Foreskin fibroblast (primary cell): ENCODE measurements at places on chromosomes 16 and 17.

DNA sequence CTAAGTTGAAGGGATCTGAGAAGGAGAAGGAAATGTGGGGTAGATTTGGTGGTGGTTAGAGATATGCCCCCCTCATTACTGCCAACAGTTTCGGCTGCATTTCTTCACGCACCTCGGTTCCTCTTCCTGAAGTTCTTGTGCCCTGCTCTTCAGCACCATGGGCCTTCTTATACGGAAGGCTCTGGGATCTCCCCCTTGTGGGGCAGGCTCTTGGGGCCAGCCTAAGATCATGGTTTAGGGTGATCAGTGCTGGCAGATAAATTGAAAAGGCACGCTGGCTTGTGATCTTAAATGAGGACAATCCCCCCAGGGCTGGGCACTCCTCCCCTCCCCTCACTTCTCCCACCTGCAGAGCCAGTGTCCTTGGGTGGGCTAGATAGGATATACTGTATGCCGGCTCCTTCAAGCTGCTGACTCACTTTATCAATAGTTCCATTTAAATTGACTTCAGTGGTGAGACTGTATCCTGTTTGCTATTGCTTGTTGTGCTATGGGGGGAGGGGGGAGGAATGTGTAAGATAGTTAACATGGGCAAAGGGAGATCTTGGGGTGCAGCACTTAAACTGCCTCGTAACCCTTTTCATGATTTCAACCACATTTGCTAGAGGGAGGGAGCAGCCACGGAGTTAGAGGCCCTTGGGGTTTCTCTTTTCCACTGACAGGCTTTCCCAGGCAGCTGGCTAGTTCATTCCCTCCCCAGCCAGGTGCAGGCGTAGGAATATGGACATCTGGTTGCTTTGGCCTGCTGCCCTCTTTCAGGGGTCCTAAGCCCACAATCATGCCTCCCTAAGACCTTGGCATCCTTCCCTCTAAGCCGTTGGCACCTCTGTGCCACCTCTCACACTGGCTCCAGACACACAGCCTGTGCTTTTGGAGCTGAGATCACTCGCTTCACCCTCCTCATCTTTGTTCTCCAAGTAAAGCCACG lies 28.3 kb downstream of the STH start:
- DNase-seq: no peak

DNA sequence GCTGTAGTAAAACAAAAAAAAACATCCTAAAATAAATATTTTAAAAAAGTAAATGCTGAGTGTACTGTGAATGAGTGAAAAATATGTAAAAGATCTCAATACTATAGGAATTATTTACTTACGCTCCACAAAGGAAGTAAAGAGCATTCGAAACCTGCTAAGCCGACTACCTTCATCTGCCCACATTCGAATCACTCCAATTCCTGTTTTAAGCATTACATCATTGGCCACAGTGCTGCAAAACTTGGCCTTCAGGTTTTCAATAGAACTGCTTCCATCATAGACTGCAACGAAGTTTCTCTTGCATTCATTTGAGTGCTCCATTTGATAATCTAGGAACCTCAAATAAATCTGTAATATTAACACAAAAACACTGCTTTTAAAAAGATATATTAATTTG lies 34.4 kb downstream of the NETO2 start:
- no peak for DNase-seq

- no peak for DNase-seq
These were observed 636 bp upstream of the RAP1GAP2 start for GRCh38 chr17:2795441-2796163.

- peak; percentile 65 for DNase-seq
These were observed 41.9 kb downstream of the ZFHX3 start for GRCh38 chr16:73006026-73006425.

- no peak for DNase-seq
These were observed 8.4 kb downstream of the UBALD2 start for GRCh38 chr17:76273445-76274111.

GRCh38 chr17:3033741-3034577 lies 29.4 kb downstream of the OR1D5 start:
- DNase-seq: no peak

- peak; percentile 23 for DNase-seq
These were observed 4.4 kb downstream of the PDIA2 start for GRCh38 chr16:287298-287811.

GRCh38 chr16:72532906-72533410 lies 361.0 kb upstream of the PMFBP1 start:
- DNase-seq: no peak

GRCh38 chr16:74257061-74257460 lies 39.6 kb upstream of the PSMD7 start:
- DNase-seq: no peak

- no peak for DNase-seq
These were observed 11.5 kb upstream of the ZNF747 start for GRCh38 chr16:30546115-30546514.

DNA sequence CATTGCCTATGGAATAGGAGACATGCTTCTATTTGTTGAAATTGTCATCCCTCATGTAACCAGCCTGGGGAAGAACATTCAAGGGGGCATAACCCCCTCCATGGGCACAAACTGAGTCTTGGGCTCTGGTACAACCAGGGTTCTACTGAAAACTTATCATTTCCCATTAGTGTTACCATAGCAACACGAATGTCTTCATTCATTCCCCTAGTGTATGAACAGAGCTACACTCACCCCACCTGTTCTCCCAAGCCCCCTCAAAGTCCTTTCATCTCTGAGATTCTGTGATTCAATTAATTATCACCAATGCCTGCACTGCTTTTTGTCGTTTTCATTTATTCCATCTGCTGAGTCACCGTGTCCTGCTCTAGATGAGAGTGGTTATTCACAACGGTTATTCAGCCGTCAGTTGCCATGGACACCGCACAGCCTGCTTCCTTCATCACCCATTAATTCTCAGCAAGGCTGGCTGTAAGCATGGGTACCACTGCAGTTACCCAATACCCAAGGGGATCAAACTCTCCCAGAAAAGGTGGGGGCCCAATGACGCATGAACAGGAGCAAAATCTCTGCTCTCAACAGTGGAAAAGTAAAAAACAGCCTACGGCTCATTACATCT lies 1.6 kb upstream of the GAST start:
- peak; percentile 63 for DNase-seq

DNA sequence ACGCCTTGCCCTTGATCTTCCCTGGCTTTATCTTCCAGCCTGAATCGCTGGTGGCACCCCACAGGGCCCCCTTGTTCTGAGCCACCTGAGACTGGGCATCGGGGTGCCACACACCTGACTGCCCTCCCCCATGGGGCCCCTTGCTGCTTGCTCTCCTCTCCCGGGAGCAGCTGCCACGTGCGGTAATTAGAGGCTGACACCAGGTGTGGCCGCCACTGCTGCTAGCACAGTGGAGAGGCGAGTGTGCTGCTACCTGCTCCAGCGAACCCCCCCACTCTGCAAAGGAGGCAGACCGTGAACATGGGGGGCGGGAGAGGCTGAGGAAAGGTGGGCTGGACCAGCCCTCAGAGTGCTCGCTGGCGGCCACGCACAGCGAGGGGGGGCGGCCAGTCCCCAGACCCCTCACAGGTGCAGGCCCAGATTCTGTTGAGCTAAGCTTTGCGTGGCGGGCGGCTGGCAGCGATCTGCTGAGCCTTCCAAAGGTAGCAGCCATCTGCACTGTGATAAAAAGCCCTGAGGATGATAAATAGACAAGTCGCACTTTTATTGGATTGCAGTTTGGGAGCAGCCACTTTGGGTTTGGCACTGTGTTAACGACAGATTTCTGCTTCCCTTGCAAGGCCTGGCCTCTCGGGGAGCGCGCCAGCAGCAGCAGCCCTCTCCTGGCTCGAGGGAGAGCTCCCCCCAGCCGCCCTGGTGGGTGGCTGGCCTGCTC lies 167.9 kb upstream of the GSE1 start:
- DNase-seq: no peak

DNA sequence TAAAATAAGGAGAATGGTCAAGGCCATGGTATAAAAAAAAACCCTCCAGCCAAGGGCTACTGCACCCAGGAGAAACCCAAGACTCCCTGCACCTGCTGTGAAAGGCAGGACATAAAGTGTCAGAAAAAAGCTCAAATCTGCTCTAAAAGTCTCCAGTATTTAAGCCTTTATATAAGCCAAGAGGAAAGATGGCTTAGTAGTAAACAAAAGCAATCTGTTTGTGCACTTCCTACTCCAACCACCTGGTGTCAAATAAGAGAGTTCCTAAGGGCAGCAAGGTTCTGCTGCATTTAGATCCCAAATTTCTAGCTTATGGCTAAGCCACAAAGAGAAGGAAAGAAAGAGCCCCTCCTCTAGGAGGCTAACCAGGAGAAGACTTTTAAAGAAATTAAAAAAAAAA lies 20.6 kb downstream of the ACSM1 start:
- no peak for DNase-seq

- DNase-seq: no peak
These were observed 24.6 kb downstream of the COPRS start for GRCh38 chr17:31834448-31834847.

GRCh38 chr16:54696522-54696921 lies 234.1 kb upstream of the IRX5 start:
- no peak for DNase-seq

DNA sequence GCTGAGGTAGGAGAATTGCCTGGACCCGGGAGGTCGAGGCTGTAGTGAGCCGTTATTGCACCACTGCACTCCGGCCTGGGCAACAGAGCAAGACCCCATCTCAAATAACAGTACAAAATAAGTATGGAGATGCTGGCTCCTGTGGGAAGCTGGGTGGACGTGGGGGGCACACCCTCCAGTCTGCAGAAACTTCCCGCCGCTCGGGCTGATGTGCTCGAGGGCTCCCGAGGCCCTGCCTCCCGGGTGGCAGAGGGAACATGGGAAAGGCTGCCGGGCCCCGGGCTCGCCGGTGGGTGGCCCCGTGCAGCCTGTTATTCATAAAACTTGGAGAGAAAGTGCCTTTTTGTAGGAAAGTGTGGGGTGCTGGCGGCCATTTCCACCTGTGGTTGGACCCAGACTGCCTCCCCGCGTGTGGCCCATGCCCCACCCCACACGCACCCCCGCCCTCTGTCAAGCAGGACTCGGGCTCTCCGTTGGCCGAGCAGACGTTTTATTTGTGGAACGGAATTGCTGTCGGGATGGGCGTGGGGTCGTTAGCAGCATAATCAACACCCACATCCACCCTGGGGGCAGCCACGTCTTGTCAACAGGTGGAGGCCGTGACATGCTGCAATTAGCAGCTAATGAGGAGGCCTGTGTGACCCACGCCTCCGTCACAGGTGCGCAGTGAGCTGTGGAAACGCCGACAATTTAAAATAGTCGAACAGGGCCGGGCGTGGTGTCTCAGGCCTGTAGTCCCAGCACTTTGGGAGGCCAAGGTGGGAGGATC lies 7.4 kb upstream of the CIAO3 start:
- no peak for DNase-seq

DNA sequence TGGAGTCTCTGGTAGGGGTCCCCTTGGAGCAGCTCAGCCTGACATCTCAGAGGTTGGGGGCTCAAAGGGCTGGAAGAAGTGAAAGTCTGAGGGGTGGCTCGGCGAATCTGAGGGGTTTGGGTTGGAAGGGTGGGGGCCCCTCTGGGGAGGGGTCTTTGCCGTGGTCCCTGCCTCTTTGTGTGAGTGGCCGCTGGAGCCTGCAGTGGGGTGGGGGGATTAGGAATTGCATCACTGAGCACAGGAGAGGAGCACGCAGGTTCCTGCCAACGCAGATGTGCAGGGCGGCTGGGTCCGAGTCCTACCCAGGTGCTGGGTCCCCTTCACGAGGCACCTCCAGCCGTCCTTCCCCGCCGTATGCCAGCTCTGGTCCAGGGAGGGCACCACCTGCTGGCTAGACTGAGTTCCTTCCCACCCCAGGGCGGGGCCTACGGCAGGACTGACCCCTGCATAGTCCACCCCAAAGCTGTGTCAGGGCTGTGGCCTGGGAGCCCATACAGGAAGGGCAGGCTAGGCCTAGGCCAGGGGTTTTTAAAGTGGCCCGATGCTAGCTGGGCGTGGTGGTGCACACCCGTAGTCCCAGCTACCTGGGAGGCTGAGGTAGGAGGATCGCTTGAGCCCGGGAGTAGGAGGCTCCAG lies 9.9 kb downstream of the FMNL1 start:
- no peak for DNase-seq

- no peak for DNase-seq
These were observed 11.4 kb downstream of the CNP start for GRCh38 chr17:41977991-41978390.

DNA sequence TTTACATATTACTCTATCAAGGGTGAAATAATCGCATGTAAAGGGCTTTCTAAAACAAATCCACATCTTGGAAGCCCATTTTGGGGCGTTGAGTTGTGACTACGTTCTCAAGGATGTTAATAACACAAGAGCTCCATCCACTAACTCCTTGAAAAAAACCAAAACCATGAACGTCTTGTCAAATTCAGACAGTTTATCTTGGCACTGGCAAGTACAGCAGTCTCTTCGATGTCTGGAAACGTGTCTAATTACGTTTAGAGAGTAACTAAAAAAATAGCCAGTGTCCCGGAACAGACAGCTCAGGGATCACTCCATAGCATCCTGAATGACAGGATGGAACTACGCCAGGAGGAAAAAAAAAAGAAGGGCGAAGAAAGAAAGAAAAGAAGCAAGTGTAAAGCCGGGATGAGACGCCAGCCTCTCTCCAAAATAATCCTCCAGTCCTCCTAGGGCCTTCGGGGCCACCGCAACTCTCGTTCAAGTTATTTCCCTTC lies 954 bp downstream of the MYO1D start:
- no peak for DNase-seq

- no peak for DNase-seq
These were observed 9.2 kb downstream of the SEZ6 start for GRCh38 chr17:28996554-28997096.

DNA sequence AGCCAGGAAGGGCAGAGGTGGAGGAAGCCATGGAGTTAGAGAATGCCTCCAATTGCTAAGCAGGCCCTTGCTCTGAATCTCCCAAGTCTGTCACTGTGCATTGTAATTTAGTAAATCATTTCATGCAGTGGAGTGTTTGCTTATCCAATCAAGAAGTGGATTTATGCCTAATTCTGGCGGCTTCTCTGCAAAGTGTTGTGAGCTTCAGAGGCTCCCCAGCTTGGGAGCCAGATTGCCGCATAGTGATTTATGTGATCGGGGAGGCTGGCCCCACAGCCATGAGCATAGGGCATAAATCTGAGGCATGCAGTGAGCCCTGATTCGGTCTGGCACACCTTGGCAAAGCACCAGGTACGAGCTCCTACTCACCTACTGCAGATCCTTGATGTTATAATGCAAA lies 520.8 kb downstream of the HS3ST4 start:
- no peak for DNase-seq

DNA sequence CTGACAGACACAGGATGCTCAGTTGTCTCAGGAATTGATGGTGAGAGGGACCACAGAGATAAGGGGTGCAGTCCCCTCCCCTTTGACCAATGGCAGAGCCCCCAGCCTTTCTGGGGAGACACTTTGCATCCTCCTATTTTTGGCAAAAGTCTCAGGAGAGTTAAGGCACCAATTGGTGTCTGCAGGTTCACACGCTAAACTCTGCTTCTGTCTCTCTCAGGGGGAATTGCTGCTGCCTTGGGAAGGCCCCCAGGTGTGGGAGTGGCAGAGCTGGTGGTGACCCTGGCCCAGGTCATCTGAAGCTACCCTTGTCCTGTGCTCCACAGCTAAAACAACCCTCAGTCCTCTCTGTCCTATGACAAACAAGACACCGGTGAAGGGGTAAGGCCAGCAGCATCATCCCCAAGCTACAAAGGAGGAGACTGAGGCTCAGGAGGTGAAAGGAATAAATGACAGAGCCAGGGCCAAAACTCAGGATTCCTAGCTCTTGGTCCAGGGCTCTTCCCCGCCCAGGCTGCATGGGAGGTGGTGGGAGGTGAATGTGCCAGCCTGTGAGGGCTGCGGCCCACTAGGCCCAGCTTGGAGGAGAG lies 20.3 kb downstream of the OSBPL7 start:
- DNase-seq: no peak

- DNase-seq: no peak
These were observed 77.0 kb upstream of the SIAH1 start for GRCh38 chr16:48462106-48462740.

- no peak for DNase-seq
These were observed 3.7 kb upstream of the BLTP2 start for GRCh38 chr17:28648698-28649097.
